ENCODE measurements at places on chromosomes 5 and 9.

GRCh38 chr5:153895266-153895665, 143.4 kb downstream of the FAM114A2 start:
- no peak for DNase-seq
- no peaks in the 10 kb centered on the region for H3K4me1 ChIP-seq
- no peaks in the 10 kb centered on the region for H3K36me3 ChIP-seq
- no peaks in the 10 kb centered on the region for H3K27me3 ChIP-seq

DNA sequence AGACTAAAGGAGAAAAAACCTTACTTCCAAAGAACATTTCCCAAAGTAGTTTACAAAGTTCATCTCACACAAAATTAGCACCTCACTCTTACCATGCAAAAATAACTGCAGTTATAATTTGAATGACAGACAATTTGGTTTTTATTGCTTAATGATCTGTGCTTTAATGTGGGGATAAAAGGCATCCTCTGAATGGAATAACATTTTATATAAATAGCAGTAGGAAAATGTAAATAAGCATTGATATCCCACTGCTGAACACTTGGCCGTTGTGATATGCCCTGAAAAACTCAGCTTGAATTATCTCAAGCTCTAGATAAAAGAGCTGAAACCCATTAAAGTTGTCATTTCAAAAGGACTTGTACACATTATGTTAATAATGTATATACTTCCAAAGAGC, 93.2 kb downstream of the OSMR start:
- H3K4me1 ChIP-seq: no peaks in the 10 kb centered on the region
- no peak overlapping the region for H3K27ac ChIP-seq
- H3K36me3 ChIP-seq: peaks cover 3% of the 10 kb centered on the region
- H3K4me3 ChIP-seq: no peak overlapping the region
- H3K27me3 ChIP-seq: no peaks in the 10 kb centered on the region

DNA sequence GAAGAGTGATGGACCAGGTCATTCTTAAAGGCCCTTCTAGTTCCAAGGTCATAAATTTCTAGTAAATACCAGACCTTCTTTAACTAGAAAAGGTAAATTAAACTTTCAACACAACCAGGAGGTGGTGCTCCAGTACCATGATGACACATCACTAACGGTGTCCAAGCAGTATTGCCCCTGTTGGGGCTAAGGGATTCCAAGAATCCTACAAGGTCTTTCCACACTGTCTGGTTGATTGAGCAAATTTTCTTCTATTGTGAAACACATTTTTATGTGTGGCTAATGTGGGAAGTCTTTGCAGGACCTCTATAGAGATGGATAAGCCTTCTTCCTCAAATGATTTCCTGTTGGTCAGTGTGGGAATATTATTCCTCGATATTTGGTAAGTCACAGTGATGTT, 459.6 kb upstream of the PAPPA start:
- H3K4me3 ChIP-seq: no peak overlapping the region
- no peak for DNase-seq
- no peaks in the 10 kb centered on the region for H3K36me3 ChIP-seq

DNA sequence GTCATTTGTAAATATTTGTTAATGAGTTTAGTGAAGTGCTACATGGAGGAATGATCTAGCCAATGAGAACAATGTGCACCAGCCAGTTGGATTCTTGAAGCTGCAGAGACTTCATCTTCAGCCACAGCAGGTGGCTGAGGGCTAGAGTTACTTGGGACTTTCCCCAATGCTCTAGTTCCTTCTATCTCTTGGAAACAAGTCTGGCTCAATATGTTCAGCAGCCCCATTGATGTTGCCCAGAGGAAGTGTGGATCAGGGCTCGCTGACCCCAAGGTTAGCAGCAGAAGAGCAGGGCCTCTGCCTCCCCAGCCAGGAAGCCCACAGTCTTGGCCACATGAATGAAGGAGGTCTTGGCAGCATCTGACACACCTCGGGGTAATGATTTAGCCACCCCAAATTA, 117.5 kb downstream of the SLC1A3 start:
- H3K27ac ChIP-seq: peak overlapping the region; percentile 60
- peak overlapping the region; percentile 58 for H3K4me3 ChIP-seq
- H3K4me1 ChIP-seq: peaks cover 50% of the 10 kb centered on the region
- no peaks in the 10 kb centered on the region for H3K36me3 ChIP-seq
- peak; percentile 63 for DNase-seq
- no peaks in the 10 kb centered on the region for H3K27me3 ChIP-seq

- no peak overlapping the region for H3K4me3 ChIP-seq
- DNase-seq: no peak
- no peak overlapping the region for H3K27ac ChIP-seq
- H3K4me1 ChIP-seq: no peaks in the 10 kb centered on the region
These were observed 273.3 kb downstream of the AOPEP start for GRCh38 chr9:94999832-95000231.

GRCh38 chr5:154237946-154238345, 47.4 kb downstream of the GALNT10 start:
- DNase-seq: no peak
- no peaks in the 10 kb centered on the region for H3K36me3 ChIP-seq
- no peaks in the 10 kb centered on the region for H3K27me3 ChIP-seq
- no peaks in the 10 kb centered on the region for H3K4me1 ChIP-seq
- no peak overlapping the region for H3K4me3 ChIP-seq
- H3K27ac ChIP-seq: no peak overlapping the region

DNA sequence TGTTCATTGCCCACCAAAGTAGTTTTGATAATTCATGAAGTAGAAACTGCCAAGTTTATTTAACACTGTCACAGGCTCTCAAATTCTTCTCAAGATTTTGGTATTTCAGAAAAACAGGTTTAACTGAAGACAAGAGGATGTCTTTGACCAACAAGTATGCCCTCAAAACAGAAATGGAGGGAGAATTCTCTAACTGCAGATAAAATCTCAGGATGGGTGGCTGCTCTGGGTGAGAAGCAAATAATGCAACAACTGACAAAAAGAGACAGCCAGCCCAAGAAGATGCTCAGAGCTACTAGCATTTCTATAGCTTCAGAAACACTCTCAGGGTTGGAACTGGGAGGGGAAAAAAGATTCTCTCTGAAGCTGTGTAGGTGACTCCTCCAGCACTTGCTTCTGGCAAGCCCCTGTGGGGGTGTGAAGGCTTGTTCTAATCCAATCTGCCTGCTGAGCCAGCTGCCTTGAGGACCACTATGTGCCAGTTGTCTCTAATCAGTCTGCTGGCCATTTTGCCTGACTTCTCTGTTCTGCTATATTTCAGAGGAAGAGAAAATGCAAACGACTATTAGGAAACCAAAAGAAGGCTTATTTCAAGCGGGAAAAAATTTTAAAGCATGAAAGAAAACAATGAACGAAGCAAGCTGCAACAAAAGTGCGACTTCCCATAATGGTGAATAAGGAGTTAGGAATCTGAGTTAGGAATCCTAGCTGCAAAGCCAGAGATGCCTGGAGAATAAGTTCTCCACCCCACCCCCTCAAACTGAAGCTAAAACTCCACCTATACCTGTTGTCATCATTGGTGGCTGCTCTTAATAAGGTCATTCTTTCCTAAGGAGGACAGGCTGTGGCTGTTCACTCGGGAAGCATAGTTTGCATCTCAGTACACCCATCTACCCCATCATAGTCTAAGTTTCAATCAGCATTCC, 147.5 kb downstream of the GNAQ start:
- H3K4me3 ChIP-seq: no peak overlapping the region
- no peaks in the 10 kb centered on the region for H3K36me3 ChIP-seq
- H3K27ac ChIP-seq: no peak overlapping the region
- H3K4me1 ChIP-seq: 0 out of 2 replicates have a peak, but pooled peaks cover 4% of the 10 kb centered on the region
- no peaks in the 10 kb centered on the region for H3K27me3 ChIP-seq

DNA sequence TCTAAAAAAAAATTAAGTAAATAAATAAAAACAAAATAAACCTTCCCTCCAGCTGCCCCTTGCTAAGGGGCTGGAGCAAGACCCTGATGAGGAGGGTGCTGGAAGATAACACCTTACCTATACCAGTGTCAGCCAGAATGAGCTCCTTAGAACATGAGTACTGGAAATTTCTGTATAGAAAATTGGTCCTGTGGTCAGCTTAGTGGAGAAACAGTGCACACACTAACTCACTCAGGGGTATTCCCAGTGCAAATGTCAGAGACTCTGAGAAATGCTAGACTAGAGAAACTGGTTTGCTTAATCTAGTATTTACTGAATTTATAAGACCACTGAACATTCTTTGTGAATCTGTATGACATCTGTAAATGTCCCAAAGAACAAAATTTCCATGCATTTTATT, 62.1 kb upstream of the CTXN3 start:
- H3K27me3 ChIP-seq: no peaks in the 10 kb centered on the region
- DNase-seq: no peak
- H3K36me3 ChIP-seq: no peaks in the 10 kb centered on the region
- no peak overlapping the region for H3K4me3 ChIP-seq
- H3K27ac ChIP-seq: no peak overlapping the region

- peak overlapping the region; percentile 77 for H3K27ac ChIP-seq
- H3K4me1 ChIP-seq: peaks cover 11% of the 10 kb centered on the region
- DNase-seq: peak; percentile 80
- peaks cover 8% of the 10 kb centered on the region for H3K27me3 ChIP-seq
- H3K36me3 ChIP-seq: no peaks in the 10 kb centered on the region
- 0 out of 2 replicates have a peak overlapping the region, but pooled peaks have one; percentile 13 for H3K4me3 ChIP-seq
These were observed 23.1 kb upstream of the NSMF start for GRCh38 chr9:137482094-137482781.

- no peaks in the 10 kb centered on the region for H3K36me3 ChIP-seq
- no peaks in the 10 kb centered on the region for H3K27me3 ChIP-seq
- no peak overlapping the region for H3K4me3 ChIP-seq
These were observed 8.2 kb downstream of the GNE start for GRCh38 chr9:36250079-36250478.

GRCh38 chr5:1856596-1857255, 26.0 kb downstream of the IRX4 start:
- peaks cover 52% of the 10 kb centered on the region for H3K27me3 ChIP-seq
- DNase-seq: no peak
- no peaks in the 10 kb centered on the region for H3K36me3 ChIP-seq
- no peak overlapping the region for H3K27ac ChIP-seq
- no peak overlapping the region for H3K4me3 ChIP-seq
- no peaks in the 10 kb centered on the region for H3K4me1 ChIP-seq

- no peaks in the 10 kb centered on the region for H3K36me3 ChIP-seq
- no peak for DNase-seq
- no peaks in the 10 kb centered on the region for H3K27me3 ChIP-seq
These were observed 4.5 kb upstream of the CNTLN start for GRCh38 chr9:17130291-17130690.

GRCh38 chr5:142866563-142867275, 96.5 kb downstream of the ARHGAP26 start:
- H3K36me3 ChIP-seq: no peaks in the 10 kb centered on the region
- no peaks in the 10 kb centered on the region for H3K27me3 ChIP-seq
- DNase-seq: peak; percentile 77
- no peaks in the 10 kb centered on the region for H3K4me1 ChIP-seq

DNA sequence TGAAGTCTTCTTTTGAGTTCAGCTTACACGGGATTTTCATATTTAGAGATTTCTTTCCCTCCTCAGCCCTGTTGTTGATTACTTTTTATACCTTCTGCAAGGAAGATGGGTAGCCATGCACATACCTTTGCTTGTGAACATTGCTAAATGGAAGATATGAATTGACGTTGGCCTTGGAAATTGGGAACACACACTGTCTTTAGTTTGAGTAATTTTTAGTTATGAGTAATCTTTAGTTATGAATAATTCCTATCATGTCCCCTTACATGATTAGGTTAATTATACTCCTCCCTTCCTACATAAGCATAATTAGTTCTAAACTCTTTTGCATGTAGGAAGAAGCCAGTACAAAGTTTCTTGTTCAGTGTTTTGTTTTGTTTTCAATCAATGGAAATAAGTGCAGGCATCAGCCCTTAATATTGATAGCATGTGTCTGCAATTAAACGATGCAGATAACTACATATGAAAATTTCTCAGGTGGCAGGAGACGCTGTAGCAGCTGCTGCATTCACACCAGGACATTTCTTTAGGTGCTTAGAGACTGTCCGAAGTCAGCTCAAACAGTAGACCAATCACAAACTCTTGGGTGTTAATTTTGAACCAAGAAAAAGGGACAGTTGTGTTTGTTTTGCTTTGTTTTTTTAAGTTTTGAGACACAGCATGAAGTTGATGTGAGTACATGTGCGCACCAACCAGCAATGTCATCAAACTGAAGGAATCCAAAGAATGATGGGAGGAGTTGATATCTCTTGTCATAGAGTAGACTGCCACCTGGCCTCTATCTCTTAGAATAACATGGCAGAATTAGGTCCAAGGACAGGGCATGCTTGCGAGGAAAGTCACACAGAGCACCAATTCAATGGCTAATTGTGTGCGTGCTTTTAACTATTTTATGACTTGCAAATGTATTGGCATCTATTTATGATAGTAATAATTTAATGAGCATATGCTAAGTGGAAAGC, 51.4 kb downstream of the SMARCA2 start:
- no peaks in the 10 kb centered on the region for H3K36me3 ChIP-seq
- H3K4me1 ChIP-seq: peaks cover 7% of the 10 kb centered on the region
- H3K27me3 ChIP-seq: no peaks in the 10 kb centered on the region
- H3K4me3 ChIP-seq: no peak overlapping the region

DNA sequence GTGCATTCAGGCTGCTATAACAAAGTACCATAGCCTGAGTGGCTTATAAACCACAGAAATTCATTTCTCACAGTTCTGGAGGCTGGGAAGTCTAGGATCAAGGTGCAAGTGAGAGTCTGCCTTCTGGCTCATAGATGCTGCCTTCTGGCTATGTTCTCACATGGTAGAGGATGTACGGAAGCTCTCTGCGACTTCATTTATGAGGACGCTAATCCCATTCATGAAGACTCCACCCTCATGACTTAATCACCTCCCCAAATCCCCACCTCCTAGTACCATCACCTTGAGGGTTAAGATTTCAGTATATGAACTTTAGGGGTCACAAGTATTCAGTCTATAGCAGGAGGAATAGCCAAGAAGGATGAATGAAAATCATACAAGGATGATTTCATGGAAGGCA, 37.3 kb upstream of the KCNIP1 start:
- no peaks in the 10 kb centered on the region for H3K27me3 ChIP-seq
- H3K4me3 ChIP-seq: no peak overlapping the region
- no peak for DNase-seq
- H3K4me1 ChIP-seq: no peaks in the 10 kb centered on the region
- H3K27ac ChIP-seq: no peak overlapping the region

GRCh38 chr9:133202145-133202513, 6.9 kb downstream of the OBP2B start:
- no peak overlapping the region for H3K4me3 ChIP-seq
- peaks cover 84% of the 10 kb centered on the region for H3K27me3 ChIP-seq
- no peak for DNase-seq

- no peak for DNase-seq
- H3K4me1 ChIP-seq: no peaks in the 10 kb centered on the region
- no peaks in the 10 kb centered on the region for H3K27me3 ChIP-seq
- H3K4me3 ChIP-seq: no peak overlapping the region
- H3K27ac ChIP-seq: no peak overlapping the region
These were observed 185.9 kb downstream of the DMRT2 start for GRCh38 chr9:1236061-1236460.

DNA sequence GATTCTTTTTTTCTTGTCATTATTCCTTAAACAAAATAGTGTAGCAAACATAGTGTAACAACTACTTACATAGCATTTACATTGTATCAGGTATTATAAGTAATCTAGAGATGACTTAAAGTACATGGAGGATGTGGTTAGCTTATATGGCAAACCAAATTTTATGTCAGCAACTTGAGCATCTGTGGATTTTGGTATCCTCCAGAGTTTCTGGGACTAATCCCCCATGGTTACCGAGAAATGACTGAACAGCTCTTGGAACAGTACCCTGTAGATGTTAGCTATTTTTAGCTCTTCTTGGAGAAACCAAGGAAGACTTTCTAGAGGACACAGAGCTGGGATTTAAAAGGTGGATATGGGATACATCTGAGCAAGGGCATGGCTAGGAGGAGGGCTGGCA, 157.6 kb upstream of the KLF4 start:
- H3K27me3 ChIP-seq: no peaks in the 10 kb centered on the region
- H3K36me3 ChIP-seq: no peaks in the 10 kb centered on the region
- no peak overlapping the region for H3K4me3 ChIP-seq

All from MM.1S (cell line).